ENCODE measurements at places on chromosomes 7 and 10. TPM values are rescaled to one million over a fixed set of nuclear protein-coding genes. Genes with fewer than 3 reads are reported as not detected.

CYP17A1 gene
- total RNA-seq, result 0.44 TPM

IQUB gene
- 5.9 TPM for total RNA-seq

ZNF425 gene
- total RNA-seq, result 5.8 TPM

KLF14 gene
- total RNA-seq, result 0.22 TPM

SFTPA1 gene
- not detected for total RNA-seq

AKR1C1 gene
- 53.3 TPM for total RNA-seq

RNLS gene
- total RNA-seq, result 8.3 TPM

BTAF1 gene
- 60.1 TPM for total RNA-seq

CLEC5A gene
- total RNA-seq, result 2.1 TPM

LRRD1 gene
- total RNA-seq, result 0.89 TPM

PLA2G12B gene
- total RNA-seq, result not detected

CDNF gene
- total RNA-seq, result 2.9 TPM

GAD2 gene
- 31.5 TPM for total RNA-seq

HKDC1 gene
- total RNA-seq, result 0.89 TPM

VWDE gene
- total RNA-seq, result 2.6 TPM

LRMDA gene
- 9.9 TPM for total RNA-seq

ATOH7 gene
- 0.39 TPM for total RNA-seq

BEND7 gene
- total RNA-seq, result 22.5 TPM

PRSS58 gene
- total RNA-seq, result not detected

FOXI2 gene
- not detected for total RNA-seq

TBC1D12 gene
- total RNA-seq, result 65.6 TPM

MALRD1 gene
- total RNA-seq, result 7.5 TPM

LRRN3 gene
- 84.8 TPM for total RNA-seq

LIPM gene
- not detected for total RNA-seq

MINDY3 gene
- 44.7 TPM for total RNA-seq

All from spinal cord (tissue), 10 donors.